ENCODE measurements at places on chromosomes 13 and 19.

- DNase-seq, result no peak
Observed at GRCh38 chr13:49980266-49980665, 16.6 kb upstream of the TRIM13 start.

DNA sequence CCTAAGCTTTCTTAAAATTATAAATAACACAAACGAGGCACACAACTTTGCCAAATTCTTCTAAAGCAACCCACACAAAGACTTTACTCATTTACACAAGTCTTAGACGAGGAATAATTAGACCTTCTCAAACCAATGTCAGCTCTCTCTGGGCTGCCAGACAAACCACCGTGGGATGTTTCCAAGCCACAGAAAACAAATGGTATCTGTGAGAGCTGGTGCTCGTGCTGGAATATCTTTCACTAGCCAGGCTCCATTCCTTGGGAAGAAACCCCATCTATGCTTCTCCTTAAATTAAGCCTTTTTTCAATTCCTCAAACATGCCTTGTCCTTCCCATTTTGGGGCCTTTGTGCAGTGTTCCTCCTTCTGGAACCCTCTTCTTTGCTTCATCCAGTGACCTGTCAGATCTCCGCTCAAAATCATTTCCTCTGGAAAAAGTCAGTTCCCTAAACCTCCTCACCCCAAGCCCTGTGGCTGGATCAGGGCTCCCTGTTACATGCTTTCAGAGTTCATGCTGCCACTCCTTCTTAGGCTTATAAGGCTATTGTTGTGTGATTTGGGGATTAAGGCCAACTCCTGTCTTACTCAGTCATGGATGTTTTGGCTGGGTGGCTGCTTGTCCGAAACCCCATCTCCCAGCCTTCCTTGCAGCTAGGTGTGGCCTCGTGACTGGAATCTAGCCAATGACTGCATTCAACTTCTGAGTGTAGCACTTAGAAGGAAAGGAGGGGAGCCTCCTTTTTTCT lies 64.2 kb upstream of the GTF2F2 start:
- no peak for DNase-seq

- no peak for DNase-seq
Observed at GRCh38 chr13:112145551-112146360, 78.8 kb downstream of the SOX1 start.

DNA sequence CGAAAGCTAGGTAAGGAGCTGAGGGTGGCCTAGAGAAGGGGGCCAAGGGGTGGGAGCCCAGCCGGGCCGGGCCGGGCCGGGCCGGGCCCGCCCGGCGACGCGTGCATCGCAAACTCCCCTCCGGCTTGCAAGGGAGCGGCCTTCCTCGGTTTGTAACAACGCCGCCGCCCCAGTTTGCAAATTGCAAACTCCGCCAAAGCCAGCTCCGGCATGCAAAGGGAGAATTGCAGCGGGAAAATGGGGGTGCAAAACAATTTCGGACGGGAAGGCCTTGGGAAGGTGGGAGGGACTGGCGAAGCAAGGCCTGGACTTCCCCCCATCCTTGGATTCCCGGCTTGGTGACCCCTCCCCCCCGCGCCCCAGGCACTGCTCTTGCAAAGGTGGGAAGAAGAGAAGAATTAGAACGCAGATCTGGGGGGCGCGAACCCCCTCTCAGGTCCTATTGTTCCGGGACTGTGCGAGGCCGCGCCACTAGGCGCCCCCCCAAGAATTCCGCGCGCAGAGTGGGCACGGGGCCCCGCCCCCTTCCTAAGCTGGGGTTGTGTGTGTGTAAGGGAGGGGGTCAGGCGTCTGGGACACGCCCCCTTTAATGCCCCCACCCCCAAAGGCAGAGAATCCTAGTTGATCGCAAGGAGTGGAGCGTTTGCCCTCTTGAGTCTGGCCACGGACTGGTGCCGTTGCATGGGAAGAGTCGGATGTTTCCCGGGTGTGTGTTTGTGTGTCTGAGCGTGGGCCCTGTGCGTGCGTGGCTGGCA lies 926 bp downstream of the PRR12 start:
- no peak for DNase-seq
